ENCODE measurements at places on chromosomes 2 and 18.

GRCh38 chr2:15521641-15522181, 39.4 kb downstream of the NBAS start:
- no peak for DNase-seq

DNA sequence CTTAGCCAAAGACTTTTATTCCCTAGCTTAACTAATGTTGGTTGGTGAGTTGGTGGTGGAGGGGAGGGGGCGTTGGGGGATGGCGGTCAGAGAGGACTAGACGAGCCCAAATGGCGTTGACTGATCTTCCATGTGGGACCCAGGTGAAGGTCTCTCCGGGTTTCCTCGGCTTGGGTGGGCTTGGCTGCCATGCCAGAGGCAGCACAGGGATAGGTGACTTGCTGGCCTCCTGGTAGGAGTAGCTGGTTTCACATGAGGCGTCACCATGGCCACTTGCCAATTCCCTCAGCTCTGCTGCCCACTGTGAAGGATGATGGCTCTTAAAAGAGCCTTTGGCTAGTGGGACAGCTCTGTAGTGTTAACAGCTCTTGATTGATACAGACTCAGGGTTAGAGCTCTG, 1337.0 kb upstream of the FAM98A start:
- DNase-seq, result no peak

GRCh38 chr2:65070172-65070830, 14.1 kb downstream of the CEP68 start:
- DNase-seq, result no peak

DNA sequence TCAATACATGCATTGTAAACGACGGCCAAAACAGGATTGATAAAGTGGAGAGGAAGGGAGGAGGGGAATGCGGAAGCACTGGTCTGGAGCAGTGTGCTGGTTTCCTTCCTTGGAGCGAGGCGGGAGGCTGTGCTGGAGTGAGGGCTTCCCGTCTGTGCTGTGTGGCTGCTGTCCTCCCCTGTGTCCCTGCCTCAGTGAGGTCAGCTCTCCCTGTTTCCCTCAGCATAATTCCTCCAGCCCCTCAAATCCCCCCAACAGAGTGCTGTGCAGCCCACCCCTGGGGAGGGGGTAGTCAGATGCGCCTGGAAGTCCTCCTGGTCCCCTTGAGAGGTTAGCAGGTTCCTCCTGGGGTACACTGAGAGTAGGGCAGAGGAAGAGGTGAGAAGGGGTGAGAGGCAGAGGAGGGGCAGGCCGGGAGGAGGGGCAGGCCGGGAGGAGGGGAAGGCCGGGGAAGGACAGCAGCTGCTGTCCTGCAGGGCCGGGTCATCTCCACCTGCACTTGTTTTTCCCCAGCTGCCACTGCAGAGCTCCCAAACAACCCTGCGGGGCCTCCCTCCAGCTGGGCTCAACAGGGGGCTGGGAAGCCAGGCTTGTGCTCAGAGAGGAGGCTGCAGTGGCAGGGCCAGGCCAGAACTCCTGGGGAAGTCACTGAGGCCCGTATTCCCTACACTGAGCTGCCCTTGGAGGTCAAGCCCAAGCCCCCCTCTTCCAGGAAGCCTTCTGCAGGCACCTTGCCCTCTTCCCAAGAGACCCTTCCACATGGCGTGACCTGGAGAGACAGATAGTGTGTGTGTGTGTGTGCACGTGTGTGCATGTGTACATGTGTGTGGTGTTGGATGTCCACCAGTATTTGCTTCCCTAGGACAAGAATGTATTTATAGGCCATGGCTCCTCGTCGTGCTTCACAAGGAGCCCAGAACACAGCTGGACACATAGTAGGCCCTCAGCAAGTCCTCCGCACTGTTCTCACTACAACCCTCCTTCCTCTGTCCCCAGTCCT, 13.2 kb upstream of the ATP6V1B1 start:
- DNase-seq, result no peak

DNA sequence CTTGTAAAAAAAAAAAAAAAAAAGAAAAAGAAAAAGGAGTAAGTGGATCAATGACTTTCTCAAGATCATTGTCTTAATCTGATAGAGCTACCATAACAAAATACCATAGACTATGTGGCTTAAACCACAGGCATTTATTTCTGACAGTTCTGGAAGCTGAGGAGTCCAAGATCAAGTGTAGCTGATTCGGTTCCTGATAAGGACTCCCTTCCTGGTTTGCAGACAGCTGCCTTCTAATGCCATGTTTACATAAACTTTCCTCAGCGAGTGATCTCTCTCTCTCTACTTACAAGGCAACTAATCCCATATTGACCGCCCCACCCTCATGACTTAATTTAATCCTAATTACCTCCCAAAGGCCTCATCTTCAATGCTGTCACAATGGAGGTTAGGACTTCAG, 36.5 kb upstream of the SIX2 start:
- no peak for DNase-seq

DNA sequence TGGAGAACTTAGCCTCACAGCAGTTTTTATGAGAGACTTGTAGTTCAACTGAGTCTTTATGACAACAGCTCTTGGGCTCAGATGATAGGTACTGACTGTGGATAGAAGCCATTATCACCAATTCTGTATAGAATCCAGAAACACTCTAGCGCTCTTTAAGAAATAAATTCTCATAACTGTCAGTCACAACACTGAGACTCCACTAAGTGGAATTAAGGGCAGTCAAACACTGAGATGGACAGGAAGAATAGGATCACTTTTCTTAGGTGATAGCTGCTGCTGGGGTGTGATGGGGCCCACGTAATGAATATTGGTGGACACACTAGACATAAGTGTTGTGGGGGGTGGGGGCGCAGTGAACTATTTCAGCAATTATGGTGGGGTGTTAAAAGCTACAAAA, 1691.8 kb upstream of the LRRTM1 start:
- DNase-seq, result no peak

DNA sequence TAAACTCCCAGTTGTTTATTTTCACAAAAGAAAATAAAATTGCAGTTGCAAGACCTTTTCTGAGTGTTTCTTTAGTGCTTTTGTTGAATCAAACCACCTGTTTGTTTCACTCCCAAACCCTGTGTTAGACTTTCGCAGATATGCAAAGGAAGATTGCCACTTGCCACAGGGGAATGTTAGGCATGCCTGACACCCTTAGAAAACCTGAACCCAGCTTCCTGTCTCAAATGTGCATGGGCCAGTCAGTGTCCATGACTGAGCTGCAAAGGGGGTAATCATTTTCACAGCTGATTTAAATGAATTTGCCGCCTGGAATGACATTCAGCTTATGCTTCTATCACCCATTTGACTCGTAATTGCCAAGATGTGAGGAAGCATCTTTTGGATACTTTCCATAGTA, 17.5 kb downstream of the TGOLN2 start:
- DNase-seq, result no peak

DNA sequence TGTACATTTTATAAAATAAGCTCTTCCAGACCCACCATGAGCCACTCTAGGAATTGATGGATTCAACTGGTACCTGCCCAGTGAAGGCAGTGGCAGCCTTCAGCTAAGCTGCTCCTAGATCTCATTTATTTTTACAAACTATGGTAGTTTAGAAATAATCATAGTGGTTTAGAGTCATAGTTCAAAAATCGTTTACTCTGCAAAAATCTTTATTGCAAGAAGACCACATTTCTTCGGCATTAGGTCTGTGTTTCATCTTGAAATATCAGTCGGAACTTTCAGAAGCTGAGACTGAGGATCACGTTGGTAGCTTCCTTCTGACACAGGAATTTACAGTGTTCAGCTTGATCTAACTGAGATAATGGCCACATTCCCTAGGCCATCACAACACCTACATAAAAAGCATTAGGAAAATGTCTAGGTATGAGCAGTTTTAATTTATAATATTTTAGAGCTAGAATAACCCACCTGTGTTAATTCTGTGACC, 206.2 kb upstream of the PID1 start:
- DNase-seq, result no peak

GRCh38 chr18:51361130-51361860, 163.8 kb upstream of the MEX3C start:
- no peak for DNase-seq

DNA sequence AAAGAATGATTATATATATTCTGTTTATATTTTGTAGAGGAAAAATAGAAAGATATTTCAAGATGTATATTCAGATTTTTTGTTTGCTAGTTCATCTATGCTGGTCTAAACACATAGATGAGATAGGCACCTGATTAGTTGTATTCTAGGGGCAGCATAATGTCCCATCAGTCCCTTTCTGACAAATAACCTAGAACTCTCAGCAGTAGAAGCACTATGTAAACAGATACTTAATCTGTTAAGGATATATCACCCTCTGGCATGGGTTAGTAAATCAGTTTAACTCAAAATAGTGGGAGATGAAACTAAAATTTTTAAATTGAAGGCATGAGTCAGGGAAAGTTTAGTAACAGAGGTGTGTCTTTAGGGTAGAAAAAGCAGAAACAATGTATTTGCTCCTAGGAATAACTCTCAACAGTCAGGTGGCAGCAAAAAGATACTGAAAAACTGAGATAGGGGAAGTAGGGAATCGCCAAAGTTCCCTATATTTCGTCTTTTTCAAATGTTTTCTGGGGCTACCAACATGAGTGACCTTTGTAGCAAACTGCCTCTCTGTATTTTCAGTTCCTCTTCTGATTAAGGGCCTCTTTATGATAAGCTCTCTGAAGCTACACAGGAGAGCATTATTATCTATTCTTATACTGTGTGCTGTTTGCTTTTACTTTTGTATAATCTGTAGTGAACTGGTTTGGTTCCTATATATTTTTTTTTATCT, 5.7 kb downstream of the PPP1R1C start:
- DNase-seq, result no peak

DNA sequence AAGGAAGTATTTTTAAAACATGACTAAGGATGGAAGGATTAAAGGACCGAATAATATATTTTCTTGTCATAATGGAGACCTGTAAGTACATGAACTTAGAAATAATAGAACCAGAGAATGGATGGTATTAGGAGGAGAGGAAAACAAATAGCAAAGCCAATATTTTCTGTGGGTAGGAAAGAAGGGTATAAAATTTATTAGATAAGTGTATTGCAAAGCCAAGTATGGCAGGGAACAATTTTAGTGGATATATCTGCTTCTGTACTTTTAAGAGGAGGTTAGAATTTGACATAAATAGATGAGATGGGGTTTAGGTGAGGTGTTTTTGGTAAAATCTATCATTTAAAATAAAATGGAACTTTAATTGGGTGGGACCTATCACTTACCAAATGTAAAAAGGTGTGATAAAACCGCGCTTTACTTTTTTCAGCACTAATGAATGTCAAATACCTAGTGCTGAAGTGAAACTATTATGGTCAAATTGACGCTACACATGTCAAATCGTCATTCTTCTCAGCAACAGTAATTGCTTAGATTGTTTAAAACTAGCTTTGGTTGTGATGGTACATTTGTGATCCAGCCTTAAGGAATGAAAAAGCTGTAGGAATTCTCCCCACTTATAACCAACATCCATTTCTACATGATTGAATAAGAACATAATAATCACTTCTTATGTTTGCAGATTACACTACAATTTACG, 78.1 kb upstream of the ZEB2 start:
- DNase-seq, result no peak

- no peak for DNase-seq
Measured at GRCh38 chr18:55002261-55002660, 43.0 kb upstream of the CCDC68 start.

Data from hematopoietic multipotent progenitor cell treated with erythropoietin and hydrocortisone succinate and interleukin-3 and kit ligand, for 8 days (in vitro differentiated cells).